COR-L47 (cell line): ENCODE measurements at places on chromosomes 2 and 18.

- DNase-seq = no peak
Observed at GRCh38 chr2:159879051-159879604, 81.1 kb upstream of the CD302 start.

DNA sequence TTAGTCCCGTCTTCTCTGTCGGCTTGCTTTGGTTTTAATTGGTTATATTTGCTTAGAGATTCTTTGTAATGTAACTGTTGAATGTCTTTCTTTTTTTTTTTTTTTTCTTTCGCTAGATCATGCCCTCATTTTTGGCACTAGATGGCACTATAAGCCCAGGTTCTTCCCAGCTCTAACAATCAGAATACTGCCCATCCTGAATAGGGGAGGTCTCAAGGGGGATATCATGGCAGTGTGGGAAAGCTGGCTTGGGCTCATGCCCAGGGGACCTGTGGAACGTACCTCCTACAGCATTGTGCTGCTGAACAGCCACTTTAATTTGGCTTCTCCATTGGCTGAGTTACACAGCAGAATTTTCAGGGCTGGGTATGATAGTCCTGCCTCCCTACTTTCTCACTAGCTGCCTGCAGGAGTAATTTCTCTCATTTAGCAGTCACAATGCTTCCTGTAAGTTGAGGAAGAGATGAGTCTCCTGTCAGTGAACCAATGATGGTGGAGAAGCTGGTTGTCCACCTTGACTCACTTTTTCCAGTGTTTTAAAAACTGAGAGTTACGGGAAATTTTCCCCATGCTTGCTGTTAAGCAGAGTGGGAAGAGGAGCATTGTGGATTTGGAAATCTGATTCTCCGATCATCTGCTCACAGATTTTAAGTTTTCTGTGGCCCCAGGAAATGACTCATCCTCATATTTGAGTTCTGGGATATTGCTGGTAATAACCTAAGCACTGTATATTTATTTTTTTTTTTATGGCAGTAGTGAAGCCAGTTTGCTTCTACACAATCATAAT is 47.2 kb downstream of the RAD51AP2 start:
- DNase-seq = peak; percentile 26

- DNase-seq = no peak
Observed at GRCh38 chr18:22015156-22015555, 154.2 kb upstream of the GATA6 start.

DNA sequence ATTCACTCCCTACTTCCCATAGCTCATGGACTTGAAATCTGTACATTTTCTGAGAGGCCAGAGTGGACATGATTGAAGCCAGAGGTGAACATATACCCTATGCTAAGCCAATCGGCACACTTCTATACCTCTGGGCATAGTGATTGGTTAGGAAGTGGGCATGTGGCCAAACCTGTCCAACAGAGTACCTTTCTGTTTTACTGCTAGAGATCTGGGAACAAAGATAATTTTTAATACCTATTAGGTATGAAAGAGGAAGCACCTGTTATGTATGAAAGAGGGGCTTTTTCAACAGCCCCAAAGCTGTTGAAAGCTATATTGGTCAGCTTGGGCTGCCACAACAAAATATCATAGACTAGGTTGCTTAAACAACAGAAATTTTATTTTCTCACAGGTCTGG is 27.7 kb downstream of the METTL8 start:
- no peak for DNase-seq

GRCh38 chr2:139000131-139000785 is 220.1 kb upstream of the NXPH2 start:
- no peak for DNase-seq

- no peak for DNase-seq
Observed at GRCh38 chr2:227188292-227188691, 23.9 kb downstream of the COL4A3 start.

DNA sequence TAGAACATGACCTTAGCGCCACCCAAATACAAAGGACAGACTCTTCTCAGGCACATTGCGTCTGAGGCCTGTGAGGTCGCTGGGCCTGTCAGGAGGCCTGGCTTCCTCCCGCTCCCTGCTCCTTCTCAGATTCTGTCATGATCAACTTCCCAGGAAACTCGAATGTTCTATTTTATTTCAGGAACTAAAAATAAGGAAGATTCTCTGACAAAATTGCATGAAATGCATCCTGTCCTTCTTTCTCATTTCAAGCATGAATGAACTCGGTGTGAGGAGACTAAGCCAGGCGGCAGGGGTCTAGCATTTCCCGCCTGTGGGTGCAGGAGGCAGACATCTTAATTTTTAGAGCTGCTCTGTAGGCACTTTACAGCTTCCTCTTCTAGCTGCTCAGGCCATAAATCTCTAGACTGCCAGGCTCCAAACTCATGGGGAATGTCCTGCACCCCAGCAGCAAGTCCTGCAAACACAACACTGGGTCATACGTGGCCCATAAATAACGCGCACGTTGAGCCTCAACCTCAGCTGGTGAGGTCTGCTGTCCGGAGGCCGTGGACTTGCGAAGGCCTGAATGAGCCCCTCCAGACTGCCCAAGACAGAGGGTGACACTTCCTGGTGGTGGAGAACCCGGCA is 109.7 kb upstream of the ZNF236 start:
- no peak for DNase-seq

GRCh38 chr2:204583773-204584172 is 38.5 kb downstream of the PARD3B start:
- no peak for DNase-seq

GRCh38 chr2:207704078-207704477 is 7.4 kb upstream of the CCNYL1 start:
- no peak for DNase-seq

GRCh38 chr2:171522788-171523087 is 464 bp downstream of the CYBRD1 start:
- no peak for DNase-seq

DNA sequence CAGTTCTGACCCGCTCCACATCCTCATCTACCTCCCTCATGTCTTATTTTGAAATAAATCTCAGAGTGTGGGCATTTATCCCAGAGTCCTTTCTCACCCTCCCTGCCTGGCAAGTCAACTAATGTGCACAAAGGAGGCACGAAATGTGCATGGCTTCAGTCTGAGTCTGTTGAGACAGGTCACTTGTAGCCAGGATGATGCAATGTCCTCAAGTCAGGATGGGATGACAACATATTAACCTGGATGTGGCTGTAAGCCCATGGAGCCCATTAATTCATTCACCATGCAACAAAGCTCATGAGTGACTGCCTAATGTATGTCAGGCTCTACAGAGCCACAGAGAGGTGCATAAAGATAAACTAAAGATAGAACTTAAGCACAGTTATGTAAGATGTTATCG is 34.5 kb downstream of the KCNG3 start:
- DNase-seq = no peak

- no peak for DNase-seq
Observed at GRCh38 chr18:63177919-63178821, 141.4 kb downstream of the BCL2 start.

- no peak for DNase-seq
Observed at GRCh38 chr2:69138793-69139459, 125.9 kb downstream of the ANTXR1 start.

GRCh38 chr2:27071990-27072830 is 756 bp upstream of the OST4 start:
- peak; percentile 6 for DNase-seq

- DNase-seq = no peak
Observed at GRCh38 chr18:34805878-34806351, 95.8 kb downstream of the DTNA start.

GRCh38 chr2:9258501-9258900 is 51.9 kb downstream of the ASAP2 start:
- DNase-seq = no peak

DNA sequence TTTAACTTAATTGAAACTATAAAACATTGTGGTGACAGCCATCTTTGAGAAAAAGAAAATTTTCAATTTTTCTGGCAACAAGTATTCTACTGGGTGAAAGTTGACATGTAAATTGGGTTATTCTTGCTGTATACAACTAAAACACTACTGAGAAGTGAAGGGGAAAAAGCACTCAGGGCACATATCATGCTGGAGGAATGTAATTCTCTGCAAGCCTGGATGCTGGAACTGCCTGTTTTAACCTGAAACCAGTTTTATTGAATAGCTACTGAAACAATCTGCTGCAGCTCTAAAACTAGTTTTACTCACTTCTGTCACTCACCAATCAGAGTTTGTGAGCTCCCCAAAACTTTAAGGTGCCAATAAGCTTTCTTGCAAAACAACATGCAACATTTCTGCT is 1136.0 kb downstream of the LRP1B start:
- no peak for DNase-seq

- DNase-seq = no peak
Observed at GRCh38 chr2:11784280-11784679, 37.8 kb downstream of the LPIN1 start.

GRCh38 chr2:10529611-10530010 is 81.5 kb upstream of the ODC1 start:
- no peak for DNase-seq

DNA sequence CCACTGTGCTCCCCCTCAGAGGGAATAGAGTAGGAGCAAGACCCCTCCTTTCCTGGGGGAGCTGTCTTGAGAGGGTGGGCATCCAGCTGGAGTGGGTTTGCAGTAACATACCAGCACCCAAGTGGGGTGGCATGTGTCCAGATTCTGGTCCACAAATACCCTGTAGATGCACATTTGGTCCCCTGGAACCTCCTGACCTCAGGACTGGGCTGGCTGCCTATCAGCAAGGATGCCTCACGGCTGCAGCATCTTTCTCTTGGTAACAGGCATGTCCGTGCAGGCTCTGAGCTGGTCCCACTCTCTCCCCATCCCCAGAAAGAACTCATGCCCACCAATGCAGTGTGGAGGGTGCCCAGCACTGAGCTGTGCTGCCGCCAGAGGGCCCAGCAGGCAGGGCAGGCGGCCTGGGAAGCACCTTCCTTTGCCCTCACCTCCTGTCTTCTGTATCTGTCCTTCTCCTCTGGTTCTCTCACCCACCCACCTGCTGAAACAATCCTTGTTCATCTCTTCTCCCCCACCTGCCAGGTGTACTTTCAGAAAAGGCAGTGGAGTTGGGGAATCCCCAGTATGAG is 47.4 kb downstream of the ITGB1BP1 start:
- DNase-seq = no peak

- peak; percentile 86 for DNase-seq
Observed at GRCh38 chr18:21191596-21192307, 50.3 kb upstream of the GREB1L start.

DNA sequence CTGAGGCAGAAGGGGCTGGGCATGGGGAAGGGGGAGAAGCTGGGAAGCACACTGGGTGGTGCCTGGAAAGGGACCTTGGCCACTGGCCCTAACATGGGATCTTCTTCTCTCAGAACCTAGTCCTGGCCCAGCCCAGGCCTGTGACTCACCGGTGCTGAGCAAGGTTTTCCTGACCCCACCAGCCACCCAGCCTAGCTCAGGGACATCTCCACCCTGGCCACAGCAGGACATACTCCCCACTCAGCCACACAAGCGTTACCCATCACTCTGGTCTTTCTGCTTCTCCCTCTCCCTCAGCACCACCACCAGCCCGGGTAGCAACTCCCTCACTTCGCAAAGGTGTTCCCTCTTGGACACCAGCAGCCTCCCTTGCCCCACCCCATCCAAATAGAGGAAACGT is 22.8 kb downstream of the TNS1 start:
- no peak for DNase-seq

DNA sequence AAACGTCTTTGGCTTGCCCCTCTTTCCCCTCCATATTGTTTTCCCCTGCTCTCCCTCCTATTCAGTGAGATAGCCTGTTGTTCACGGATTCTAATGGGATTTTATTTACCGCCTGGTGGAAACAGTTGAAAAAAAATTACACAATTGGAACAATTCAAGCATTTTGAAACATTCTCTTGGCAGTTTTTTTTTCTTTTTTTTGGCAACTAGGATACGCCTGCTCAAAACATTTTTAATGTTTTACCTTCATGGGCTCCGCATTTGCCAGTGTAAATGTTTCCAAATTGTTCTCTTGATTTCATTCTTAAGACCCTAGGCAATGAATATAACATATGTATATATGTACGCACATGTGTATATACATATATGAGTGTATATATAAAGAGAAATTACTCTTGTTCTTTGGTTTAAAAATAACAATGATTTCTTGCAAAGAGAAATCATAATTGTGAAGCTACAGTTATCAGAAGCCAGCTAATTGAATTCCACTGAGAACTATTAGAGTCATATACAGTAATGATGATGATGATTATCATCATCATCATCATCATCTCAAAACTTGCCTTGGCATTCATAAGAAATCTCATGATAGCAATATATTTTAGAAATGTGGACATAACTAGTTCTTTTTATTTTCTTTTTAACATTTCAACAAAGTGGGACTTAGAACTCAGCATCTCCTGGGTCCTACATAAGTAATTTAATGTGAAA is 146.7 kb downstream of the LTBP1 start:
- DNase-seq = no peak

GRCh38 chr2:100875516-100876230 is 55.7 kb downstream of the NPAS2 start:
- DNase-seq = no peak

DNA sequence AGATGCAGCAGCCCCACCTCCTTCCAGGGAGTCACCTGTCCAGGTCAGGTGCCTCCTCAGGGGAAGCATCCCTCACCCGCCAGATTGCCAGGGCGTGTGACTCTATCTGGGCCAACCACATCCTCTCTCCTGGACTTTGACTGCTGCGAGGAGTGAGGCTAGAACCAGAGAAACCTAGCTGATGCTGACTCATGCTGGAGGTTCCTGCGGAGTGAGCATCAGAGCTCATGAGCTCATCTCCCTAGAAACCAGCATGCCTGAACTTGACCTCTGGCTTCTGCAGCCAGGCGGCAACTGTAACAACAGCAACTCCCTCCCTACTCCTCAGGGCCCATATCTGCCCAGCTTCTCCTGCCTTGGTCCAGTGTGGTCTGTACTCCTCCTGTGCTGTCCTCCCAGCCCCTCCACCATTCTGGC is 28.3 kb upstream of the NT5DC4 start:
- peak; percentile 66 for DNase-seq

- DNase-seq = no peak
Observed at GRCh38 chr2:152492131-152492530, 157.2 kb downstream of the FMNL2 start.

GRCh38 chr2:85602476-85603234 is at the start of gene TMEM150A:
TMEM150A (minus strand) TSS chr2:85602698; CDS start chr2:85601948, 750 bp downstream.
- peak; percentile 82 for DNase-seq

DNA sequence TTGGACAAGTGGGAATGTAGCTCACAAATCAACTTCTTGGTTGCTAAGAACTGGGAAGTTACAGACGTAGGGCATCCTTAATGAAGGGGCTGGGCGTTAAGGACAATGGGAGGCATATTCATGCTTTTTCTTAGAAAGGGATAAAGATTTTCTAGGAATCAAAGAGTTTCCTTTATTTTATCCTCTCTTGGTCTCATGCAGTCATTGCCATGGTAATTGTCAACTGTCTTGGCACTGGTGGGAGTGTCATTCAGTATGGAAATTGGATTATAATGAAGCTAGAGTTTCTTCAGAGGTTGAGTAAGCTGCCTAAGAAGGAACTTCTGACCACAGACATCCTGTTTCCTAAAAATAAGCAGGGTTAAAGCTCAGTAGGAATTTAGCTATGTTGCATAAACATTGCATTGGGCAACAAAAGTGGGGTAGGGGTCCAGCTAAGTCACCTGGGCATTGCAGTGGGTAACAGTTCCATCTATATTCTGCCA is 114.0 kb downstream of the LYPD6B start:
- no peak for DNase-seq

GRCh38 chr18:80197528-80197927 is 49.8 kb downstream of the PARD6G start:
- no peak for DNase-seq
